ENCODE measurements at places on chromosomes 2 and 18.

GRCh38 chr2:205403244-205403825 is 279.0 kb upstream of the NRP2 start:
- no peak for DNase-seq

GRCh38 chr2:196464311-196464710 is 175.2 kb upstream of the CCDC150 start:
- no peak for DNase-seq

DNA sequence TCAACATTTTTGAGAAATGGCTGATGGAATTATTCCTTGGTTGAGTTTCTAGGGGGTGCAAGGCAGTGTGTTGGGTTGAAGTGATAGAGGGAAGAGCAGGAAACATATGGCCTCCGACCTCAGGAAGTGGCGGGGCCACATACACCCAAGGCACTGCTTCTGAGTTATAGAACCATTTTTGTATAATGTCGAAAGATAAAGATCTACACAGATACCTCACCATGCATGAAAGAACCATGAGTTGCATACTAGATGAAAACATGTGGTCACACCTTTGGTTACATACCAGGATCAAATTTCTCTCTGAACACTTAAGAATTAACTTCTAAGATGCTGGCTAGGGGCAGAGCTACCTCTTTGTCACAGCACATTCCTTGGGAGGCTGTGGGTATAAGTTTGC is 23.2 kb downstream of the LAMA3 start:
- no peak for DNase-seq

DNA sequence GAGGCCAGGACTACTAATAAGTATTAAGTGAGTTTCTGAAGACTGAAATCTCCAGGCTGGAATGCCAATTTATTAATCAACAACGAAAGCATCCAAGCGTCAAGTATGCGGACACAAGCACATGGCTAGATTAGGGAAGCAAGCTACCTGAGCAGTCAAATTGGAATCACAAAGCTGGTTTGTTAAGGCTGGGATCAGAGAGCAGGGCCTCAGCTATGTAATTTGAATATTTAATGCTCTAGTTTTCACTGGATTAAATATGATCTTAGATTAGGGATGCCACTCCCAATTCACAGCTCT is 5.7 kb downstream of the CCL20 start:
- no peak for DNase-seq

GRCh38 chr2:211396815-211397214 is 840.4 kb downstream of the CPS1 start:
- no peak for DNase-seq

DNA sequence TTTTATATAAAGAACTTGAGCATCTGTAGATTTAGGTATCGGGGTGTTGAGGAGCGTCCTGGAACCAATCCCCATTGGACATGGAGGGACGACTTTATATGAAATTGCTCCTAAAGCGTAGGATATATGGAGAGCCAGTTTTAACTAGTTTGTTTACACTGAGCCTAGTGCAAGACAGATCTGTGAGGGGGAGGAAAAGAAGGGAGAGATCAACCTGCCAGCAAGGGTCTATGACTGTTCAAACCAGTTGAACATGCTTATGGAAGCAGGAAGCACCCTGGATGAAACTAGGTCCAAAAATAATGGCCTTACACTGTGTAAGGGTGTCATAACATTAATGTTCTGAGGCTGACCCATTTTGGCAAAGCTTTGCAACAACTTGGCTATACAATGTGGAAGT is 34.0 kb upstream of the SLC40A1 start:
- no peak for DNase-seq

DNA sequence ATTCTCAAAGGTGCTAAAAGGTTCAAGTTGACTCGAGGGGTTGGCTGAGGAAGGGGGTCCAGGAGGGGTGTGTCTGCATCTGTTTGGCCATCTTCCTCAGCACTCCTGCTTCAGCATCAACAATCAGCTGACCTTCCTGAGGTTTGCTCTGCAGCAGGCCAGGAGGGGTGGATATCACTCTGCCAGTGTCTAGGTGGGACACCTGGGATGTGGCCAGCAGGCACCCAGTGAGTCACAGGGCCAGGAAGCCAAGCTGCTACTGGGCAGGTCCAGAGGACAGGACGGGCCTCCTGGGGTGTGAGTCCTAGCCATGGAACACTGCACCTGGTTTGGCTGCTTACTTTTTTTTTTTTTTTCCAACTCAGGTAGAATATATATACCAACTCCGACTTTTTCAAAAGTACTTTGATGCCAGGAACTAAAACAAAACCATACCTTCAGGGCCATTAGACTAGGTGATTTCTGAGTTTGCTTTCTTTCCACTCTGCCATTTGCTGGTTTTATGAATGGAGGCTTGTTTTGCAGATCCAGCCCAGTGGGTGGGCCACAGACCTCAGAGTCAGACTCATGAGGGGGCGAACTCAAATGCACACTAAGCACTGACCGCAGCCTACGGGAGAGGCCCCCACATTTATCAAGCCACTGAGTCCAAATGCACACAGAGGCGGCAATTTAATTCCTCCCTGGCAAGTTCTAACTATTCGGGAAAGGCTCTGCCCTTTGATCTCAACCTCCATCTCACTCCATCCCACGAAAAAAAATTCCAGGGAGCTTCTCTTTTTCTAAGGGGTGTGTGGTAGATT is 76.0 kb downstream of the UXS1 start:
- no peak for DNase-seq

DNA sequence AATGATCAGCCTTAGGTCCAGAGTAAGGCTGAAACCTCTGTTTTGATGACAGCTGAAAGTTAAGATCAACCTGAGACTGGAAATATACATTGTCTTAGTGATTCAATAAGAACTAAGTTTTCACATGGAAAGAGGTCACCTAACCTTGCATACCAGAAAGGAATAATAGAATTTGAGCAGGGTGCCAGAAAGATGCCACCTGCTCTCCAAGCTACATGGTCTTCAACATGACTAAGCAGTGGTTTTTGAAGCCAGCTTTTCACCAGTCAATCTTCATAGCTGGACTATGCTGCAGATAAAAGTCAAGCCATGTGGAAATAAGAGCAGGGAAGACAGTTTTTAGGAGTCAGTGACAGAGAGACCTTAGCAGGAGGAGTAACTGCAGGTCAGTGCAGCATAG is 589.4 kb upstream of the SYT4 start:
- no peak for DNase-seq

GRCh38 chr2:25285265-25286024 is 56.3 kb downstream of the DNMT3A start:
- no peak for DNase-seq

DNA sequence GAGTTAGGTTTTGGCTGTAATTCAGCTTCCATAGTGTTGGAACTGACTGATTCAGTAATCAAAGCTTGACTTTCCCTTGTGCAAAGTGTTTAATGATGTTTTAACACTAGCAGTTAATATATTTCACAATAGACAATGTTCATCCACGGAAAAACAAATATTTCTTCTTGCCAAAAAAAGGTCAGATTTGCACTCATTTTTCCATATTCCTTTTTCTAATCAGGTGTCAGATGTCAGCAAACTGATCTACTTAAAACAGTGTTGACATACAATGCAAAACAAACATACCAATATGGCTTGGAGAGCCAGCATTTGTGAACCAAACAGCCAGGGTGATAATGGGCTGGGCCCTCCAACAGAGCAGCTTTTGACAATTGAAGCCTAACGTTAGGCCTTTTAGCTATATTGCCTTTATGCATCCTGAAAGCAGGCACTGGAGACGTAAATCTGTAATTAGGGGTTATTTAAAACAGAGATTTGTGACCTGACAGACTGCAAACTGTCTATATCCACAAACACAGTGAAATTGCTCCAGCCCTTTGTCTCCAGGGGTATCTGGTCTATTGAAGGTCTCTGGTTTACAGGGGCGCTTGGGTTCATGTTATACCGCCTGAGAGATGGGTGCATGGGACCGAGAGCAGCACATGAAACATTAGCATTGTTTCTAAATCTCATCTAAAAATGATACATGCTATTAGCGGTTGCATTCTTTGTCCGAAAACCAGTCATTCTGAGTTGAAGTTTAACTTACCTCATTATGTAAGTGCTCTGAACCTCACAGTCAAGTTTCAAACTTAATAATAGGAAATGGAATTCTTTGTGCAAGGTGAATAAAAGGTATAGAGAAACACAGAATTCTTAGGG is 7.1 kb upstream of the CDCA7 start:
- DNase-seq = no peak

DNA sequence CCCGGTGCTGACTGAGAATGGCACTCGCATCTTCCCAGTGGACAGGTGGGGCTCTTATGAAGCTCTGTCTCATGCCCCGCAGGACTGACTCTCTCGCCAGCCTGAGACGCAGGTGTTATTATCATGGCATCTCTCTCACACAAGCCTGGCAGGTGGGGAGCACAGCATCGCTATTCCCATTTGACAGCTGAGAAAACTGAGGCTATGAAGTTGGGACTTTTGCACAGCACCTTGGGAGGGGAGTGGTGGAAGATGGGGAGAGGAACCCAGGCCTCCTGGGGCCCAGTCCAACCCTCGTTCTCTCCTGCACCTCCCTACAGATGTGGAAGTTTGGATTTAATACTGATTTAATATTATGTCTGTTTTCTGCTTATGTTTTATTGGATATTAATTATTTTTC is 9.0 kb upstream of the NTSR2 start:
- DNase-seq = no peak

- no peak for DNase-seq
These were observed 99.8 kb downstream of the AFF3 start for GRCh38 chr2:100042562-100042961.

- no peak for DNase-seq
These were observed 3.0 kb downstream of the ARMC9 start for GRCh38 chr2:231201475-231201814.

DNA sequence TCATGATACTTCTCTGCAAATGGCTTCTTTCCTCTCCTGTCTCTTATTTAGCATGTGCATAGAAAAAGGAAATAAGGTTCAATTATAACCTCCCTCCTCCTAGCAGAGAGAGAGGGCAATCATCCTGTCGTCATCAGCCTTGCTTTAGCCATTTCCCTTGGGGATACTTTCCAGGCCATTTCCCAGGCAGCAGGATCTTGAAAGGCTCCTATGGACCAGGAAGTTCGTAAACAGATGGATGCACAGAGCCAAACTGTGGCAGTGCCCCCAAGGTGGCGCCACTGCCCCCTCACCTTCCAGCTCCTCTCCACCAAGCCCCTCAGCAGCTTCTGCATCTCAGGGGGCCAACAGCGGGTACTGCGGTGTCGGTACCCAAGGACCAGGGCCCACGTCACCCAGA is 157.4 kb downstream of the DTNA start:
- DNase-seq = no peak

DNA sequence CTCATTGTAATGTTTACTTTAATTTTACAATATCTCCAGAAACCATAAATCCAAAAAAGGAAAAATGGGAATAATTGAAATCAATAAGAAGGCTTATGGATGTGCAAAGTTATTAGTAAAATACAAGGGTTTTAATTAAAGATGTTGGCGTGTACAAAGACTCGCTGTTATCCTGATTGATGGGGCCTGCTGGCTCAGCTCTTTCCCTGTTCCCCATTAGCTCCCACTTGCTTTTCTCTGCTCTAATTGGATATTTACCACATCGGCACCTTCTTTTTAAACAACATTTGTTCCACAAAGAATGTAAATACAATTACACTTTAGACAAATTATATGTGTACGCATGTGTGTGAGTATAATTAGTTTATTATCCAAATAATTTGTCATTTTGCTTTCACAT is 796.6 kb downstream of the ERBB4 start:
- DNase-seq = no peak

- DNase-seq = no peak
These were observed 157.9 kb downstream of the DYSF start for GRCh38 chr2:71611247-71611646.

DNA sequence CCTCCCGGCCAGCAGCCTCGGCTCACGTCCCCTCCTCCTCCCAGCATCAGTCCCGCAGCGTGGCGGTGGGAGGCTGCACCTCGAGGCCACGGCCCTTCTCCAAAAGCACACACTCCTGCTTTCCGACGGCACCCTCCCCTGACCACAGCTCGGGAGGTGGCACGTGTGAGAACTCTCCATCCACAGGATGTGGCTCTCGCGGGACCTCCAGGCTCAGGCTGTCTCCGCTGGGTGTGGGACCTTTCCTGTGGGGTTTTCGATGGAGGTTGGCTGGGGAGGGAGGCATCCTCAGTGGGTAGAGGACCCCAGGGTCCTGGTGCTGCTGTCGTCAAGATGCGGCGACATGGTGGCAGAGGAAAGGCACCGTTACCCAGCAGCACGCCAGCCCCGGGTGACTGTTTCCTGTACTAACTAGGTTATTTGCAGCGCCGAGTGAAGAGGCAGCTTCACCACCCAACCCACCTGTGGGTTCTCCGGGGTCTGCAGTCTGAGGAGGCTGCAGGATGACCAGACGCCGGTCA is 42.8 kb upstream of the KCNG2 start:
- DNase-seq = no peak

DNA sequence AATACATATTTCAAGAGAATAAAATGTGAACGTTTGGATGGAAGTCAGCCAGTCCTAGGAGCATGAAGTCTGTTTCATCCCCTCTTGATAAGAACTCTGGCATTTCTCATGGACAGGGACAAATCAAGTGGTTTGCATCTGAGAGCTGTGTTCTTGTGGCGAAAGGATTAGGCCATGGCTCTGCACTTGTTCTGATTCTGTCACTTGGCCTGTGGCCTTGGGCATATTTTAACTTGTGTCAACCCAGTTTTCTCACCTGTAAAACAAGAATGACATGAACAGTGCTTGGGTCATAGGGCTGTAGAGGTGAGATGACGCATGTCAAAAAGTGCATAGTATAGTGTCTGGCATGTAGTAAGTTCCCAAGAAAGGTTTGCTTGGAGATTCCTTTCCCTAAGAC is 125.8 kb downstream of the MGAT5 start:
- no peak for DNase-seq

DNA sequence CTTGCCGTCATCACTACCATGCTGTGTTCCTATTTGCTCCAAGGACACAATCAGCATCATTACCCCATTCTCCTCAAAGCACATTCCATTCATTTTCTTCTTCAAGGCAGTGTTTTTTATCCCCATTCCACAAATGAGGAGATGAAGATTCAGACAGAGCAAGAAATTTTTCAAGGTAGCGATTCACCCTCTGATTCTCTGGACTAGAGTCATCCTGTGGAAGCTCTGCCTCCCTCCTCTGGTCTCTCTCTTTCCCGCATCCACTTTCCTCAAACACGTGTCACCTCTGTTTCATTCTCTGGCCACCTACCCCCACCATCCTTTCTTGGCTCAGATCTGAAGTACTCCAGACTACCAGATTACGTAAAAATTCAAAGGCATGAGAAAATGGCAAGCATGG is 297.9 kb downstream of the SOX11 start:
- DNase-seq = no peak

DNA sequence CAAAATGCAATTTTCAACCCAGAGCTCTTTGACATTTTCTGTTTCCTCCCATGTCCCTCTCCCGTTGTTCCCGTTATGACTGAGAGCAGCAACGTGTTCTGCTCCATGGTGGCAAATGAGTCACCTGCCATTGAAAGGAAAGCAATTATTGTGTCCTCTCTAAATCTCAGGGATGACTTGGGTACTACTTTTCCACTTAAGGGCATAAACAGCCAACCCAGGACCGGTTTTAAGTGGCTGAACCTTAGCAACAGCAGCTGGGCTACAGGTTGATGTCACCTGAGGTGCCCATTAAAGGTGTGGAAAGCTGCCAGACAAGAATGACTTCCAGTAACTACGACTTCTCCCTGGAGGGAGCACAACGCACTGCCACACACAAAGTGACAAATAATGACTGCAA is 236.8 kb downstream of the NCKAP5 start:
- no peak for DNase-seq

Measured in cerebellar nuclear complex (tissue), 1 donor.